ENCODE measurements at places on chromosomes 2 and 18.

DNA sequence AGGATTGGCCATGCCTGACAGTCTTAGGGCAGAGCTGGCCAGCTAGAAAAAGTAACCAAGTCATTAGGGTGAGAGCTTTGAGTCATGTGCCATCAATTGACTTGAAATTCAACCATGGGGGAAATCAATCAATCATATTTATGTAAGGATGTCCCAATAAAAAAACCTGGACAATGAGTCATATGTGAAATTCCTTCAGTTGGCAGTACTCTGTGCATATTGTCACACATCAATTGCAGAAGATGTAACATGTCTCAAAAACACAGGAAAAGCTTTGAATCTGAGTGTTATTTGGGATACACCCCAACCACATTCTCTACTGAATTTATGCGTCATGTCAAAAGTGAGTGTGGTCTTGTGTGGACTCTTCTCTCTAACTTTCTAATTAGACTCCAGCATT, 1004.1 kb upstream of the NRXN1 start:
- no peak for DNase-seq

- DNase-seq, result no peak
These were observed 51.2 kb downstream of the INHBB start for GRCh38 chr2:120396861-120397811.

DNA sequence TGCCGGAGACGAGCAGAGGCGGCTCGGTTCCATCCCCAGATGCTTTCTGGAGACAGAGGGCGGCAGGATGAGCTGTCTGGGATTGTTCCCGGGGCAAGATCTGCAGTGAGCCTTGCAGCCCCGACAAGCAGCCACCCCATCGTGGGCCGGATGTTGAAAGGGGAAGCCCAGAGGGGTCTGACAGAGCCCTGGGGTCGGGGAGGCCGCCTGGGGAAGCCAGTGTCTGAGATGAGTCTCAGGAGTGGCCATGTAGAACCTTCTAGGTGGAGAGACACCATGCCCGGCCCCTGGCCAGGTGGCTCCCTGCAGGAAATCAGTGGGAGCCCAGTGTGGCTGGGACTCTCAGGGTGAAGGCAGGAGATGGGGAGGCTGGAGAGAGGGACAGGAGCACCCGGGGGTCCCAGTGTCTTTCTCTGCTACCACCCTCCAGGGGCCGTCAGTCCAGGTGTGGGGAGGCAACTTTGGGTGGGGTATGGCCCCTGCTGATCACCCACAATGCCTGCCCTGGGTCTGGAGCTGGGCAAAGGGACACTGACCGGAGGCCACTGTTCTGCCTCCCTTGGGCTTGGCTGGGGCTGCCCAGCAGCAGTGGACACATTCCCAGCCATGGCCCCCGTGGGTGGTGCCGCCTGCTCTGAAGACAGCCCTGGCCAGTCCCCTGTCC, 128.3 kb upstream of the HS6ST1 start:
- no peak for DNase-seq

- DNase-seq, result no peak
These were observed 38.6 kb downstream of the MGAT4A start for GRCh38 chr2:98692090-98693054.

GRCh38 chr2:54906716-54907115, 143.5 kb downstream of the RTN4 start:
- no peak for DNase-seq

DNA sequence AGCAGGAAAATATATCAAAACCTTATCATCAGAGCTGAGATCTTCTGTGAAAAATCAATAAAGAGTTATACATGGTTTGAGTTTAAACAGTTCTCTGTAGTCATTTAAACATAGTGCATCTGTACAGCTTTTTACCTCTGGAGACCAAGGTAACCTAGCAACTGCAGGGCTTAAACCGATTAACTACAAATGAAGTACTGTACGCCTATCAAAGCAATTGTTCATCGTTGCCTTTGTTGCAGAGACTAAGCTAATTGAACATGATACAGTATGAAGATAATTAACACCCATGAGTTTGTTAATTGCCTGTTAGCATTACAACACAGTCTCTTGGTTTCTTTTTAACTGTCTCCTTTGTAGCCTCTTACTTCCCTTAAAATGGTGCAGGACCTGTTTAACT, 147.9 kb downstream of the LNPK start:
- no peak for DNase-seq

DNA sequence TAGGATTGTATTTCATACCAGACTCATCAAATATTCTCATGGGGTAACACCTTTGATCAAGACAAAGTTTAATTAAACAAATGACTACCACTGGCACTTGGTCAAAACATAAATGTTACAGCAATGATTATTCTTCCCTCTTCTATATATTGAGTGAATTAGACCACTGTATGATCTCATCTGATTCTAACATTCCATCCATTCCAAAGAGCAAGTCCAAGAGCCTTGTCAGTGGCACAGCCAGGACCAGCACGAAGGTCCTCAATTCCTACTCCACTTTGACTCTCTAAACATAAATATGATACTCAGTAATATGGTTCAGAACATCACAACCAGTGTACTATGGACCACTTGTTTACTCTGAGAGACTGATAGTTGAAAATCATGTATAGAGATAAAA, 86.4 kb downstream of the AP1S3 start:
- no peak for DNase-seq

DNA sequence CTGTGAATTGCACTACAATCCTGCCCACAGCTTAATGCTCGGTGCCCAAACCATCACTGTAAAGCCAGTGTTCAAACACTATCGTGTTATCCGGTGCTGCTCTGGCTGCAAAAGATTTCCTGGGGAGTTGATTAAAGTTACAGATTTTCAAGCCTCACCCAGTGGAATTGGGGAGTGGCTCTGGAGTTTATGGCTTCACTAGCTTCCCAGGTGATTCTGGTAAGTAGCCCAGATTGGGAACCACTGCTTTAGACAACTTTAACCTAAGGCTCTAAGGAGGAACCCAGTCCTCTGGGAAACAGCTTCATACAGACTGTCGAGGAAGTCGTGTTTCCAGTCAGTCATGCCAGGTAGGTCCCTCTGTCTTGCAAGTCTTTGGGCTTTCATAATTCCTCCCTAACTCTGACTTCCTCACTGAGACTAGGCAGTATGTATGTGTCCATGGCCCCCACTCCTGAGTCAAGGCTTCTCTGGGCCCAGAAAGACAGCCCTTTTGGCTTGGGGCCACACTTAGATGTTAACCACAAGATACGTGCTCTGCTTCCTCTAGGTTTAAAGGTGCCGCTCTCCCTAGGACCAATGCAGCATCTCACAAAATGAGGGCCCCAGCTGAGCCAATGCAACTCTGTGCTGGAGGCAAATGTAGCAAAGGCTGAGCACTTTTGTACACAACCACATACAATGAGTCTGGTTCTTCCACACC, 299.7 kb downstream of the PRKCE start:
- DNase-seq, result no peak
